ENCODE measurements at places on chromosomes 2 and 18. TPM values are rescaled to one million over a fixed set of nuclear protein-coding genes. Genes with fewer than 3 reads are reported as not detected.

FBXO48 gene
- total RNA-seq: 1.2 TPM

MSTN gene
- not detected for total RNA-seq

PTPRN gene
- total RNA-seq: not detected

SCG2 gene
- 0.48 TPM for total RNA-seq

CIB4 gene
- total RNA-seq: not detected

CAPN14 gene
- total RNA-seq: 0.35 TPM

IL18RAP gene
- total RNA-seq: not detected

LAMA1 gene
- not detected for total RNA-seq

NT5DC4 gene
- total RNA-seq: 6.1 TPM

ATOH8 gene
- total RNA-seq: 0.25 TPM

LIMS2 gene
- 1.4 TPM for total RNA-seq

TTR gene
- not detected for total RNA-seq

PNO1 gene
- 11.2 TPM for total RNA-seq

TMEM17 gene
- total RNA-seq: 7.6 TPM

MAL gene
- total RNA-seq: 171 TPM

DOK6 gene
- total RNA-seq: not detected

VWC2L gene
- not detected for total RNA-seq

SP140 gene
- total RNA-seq: 0.58 TPM

UNC50 gene
- 46.0 TPM for total RNA-seq

SLC8A1 gene
- 13.5 TPM for total RNA-seq

EIF2AK2 gene
- 61.2 TPM for total RNA-seq

RAMP1 gene
- total RNA-seq: 48.5 TPM

TRIM54 gene
- 8.2 TPM for total RNA-seq

MOB1A gene
- total RNA-seq: 143 TPM

RPL31 gene
- 1,251 TPM for total RNA-seq

GNAL gene
- 3.3 TPM for total RNA-seq

SCYGR3 gene
- not detected for total RNA-seq

ACOXL gene
- 10.7 TPM for total RNA-seq

Measured in PC-9 (cell line).